D721Med (cell line): ENCODE measurements at places on chromosomes 1 and 21.

DNA sequence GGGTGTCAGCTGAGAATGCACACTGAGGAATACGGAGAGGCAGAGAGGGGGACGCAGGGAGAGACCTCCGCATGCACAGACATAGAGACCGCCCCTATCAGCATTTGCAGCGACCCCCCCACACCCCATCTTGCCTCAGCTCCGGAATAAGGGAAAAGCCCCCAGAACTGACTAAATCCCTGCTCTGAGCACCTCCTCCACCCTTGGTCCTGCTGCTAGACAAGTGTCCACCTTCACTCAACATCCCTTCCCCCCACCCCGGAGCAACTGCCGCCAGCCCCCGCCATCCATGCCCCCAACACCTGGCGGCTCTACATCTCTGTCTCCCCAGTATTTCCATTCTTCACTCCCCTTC lies 769 bp downstream of the SV2A start:
- DNase-seq: no peak

DNA sequence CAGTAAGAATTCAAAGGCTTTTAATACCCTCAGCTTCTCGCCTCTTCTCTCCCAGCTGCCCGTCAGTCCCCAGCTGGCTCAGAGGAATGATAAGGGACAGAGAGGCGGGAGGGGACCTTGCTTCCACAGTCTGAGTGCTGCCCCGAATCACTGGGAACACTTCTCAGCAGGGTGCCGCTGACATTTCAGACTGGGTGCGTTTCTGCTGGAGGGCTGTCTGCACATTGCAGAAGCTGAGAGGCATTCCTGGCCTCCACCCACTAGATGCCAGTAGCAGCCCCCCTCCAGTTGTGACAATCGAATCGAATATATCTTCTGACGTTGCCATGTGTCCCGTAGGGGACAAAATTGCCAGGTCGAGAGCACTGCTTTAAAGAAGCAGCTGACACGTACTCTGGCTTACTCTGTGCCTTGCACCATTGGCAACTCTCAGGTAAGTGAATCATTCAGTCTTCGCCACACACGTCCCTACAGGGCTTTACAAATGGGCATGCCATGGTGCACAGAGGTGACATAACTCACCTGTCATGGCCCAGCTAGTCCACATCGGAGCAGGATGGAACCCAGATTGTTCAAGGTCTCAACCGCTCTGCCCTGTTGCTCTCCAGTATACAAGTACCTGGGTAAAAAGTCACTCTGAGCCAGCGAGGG lies 23.9 kb downstream of the CTNNBIP1 start:
- DNase-seq: no peak

DNA sequence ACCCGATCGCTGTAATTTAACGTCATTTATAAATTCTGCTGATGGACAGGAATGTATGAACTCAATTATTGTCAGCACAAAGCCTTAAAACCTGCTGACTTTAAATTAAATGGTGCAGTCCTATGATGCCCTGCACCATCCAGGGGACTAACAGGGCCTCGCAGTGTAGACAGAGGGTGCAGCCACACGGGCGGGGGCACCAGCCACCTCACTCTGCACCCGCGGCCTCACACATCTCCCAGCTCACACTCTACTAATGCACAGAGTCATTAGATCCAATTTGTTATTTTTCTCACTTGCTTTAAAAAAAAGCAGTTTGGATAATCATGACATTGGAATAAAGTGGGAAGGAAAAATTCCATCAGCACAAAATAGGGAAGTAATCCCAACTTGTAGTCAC lies 49.7 kb downstream of the PROX1 start:
- no peak for DNase-seq

DNA sequence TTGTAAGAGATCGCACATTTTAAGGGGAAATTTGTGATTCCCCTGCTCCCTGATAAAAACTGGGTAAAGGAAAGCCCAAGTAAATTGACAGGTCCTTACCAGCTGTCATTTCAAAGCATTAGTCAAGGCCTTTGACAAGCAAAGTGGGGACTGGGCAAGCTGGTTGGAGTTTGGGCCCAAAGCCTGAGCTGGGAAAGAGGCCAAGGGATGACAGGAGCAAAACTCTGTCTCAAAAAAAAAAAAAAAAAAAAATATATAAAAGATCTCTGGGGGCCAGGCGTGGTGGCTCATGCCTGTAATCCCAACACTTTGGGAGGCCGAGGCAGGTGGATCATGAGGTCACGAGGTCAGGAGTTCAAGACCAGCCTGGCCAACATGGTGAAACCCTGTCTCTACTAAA lies 36.9 kb downstream of the SLC2A1 start:
- DNase-seq: no peak

GRCh38 chr21:27722095-27722494 lies 755.2 kb upstream of the ADAMTS5 start:
- no peak for DNase-seq

- DNase-seq: peak; percentile 19
These were observed 25.2 kb upstream of the SSX2IP start for GRCh38 chr1:84715342-84716019.

- DNase-seq: no peak
These were observed 5.1 kb downstream of the TNFRSF8 start for GRCh38 chr1:12067900-12068821.

- DNase-seq: no peak
These were observed 16.8 kb downstream of the YY1AP1 start for GRCh38 chr1:155671750-155672149.

DNA sequence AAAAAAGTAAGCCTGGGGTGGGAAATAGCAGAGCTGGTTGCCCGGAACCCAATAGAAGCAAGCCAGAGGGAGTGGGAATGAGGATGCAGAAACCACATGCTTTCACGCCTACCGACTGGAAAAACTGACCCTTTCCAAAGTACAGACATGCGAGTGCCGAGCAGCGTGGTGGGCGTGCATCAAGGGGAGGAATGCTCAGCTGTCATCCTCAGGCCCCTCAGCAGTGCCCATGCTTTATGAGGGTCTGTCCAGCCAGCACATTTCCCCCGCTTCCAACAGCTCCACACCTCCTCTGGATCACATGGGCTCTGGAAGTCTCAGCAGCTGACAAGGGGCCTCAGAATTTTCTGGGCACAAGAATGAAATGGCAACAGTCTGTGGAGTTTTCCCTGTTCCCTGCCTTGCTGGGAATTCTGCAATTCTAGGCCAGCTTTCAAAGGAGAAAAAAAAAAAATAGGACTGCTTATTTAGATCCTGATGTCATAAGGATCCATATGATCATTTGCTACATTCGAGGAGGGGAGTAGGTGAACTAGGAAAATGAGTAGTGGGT lies 19.1 kb upstream of the IKBKE start:
- DNase-seq: no peak

- DNase-seq: no peak
These were observed 132.0 kb downstream of the CLEC20A start for GRCh38 chr1:178364782-178365181.

DNA sequence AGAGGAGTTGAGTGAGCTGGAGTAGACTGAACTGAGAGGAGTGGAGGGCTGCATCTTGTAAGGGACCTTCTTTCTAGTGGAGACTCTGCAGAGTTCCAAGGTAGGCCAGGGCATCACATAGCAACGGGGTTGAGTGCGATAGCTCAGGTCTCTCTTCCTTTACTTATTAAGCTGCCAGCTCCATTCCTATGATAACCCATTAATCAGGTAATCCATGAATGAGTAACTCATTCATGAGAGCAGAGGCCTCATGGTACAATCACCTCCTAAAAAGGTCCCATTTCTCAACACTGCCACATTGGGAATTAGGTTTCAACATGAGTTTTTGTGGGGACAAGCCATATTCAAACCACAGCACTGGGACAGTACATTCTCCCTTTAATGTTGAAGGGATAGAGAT lies 21.3 kb downstream of the VN1R5 start:
- no peak for DNase-seq

GRCh38 chr1:23660671-23661070 lies 30.9 kb upstream of the RPL11 start:
- DNase-seq: no peak

GRCh38 chr1:7207875-7208646 lies 422.8 kb downstream of the CAMTA1 start:
- no peak for DNase-seq

GRCh38 chr1:10816743-10817369 lies 20.4 kb upstream of the CASZ1 start:
- DNase-seq: no peak

DNA sequence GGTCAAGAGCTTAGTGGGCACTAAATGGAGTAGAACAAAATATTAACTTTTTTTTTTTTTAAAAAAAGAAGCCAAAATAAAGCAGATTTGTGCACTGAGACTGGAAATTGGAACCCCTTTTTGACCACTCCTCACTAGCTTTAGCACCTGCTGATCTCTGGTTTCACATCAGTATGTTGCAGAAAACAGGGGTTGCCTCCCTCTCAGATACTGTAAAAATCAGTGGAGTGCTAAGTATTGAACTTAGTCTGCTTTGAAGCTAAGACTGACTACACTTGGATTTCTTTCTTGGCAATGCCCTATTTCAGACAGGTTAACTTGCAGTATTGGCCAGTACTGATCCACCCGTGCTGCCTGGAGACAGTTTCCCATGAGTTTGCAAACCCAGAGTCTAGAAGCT lies 2.7 kb upstream of the KIAA0040 start:
- no peak for DNase-seq

- no peak for DNase-seq
These were observed 93.4 kb downstream of the RRAGC start for GRCh38 chr1:38766125-38766524.

DNA sequence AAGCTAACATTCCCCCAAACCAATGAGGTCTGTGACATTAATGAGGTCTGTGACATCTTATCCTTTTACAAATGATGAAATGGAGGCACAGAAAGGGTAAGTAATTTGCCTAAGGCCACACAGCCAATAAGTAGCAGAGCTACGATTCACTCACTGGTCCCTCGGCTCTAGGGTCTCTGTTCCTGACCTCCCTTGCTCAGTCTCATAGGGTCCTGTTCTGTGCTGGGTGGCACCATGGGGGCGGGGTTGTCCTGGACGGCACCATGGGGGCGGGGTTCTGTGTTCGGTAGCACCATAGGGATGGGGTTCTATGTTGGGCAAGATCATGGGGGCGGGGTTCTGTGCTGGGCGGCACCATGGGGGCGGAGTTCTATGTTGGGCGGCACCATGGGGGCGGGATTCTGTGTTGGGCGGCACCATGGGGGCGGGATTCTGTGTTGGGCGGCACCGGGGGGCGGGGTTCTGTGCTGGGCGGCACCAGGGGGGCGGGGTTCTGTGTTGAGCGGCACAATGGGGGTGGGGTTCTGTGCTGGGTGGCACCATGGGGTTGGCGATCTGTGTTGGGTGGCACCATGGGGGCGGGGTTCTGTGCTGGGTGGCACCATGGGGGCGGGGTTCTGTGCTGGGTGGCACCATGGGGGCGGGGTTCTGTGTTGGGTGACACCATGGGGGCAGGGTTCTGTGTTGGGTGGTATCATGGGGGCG lies 55.6 kb downstream of the CLSTN1 start:
- DNase-seq: no peak

DNA sequence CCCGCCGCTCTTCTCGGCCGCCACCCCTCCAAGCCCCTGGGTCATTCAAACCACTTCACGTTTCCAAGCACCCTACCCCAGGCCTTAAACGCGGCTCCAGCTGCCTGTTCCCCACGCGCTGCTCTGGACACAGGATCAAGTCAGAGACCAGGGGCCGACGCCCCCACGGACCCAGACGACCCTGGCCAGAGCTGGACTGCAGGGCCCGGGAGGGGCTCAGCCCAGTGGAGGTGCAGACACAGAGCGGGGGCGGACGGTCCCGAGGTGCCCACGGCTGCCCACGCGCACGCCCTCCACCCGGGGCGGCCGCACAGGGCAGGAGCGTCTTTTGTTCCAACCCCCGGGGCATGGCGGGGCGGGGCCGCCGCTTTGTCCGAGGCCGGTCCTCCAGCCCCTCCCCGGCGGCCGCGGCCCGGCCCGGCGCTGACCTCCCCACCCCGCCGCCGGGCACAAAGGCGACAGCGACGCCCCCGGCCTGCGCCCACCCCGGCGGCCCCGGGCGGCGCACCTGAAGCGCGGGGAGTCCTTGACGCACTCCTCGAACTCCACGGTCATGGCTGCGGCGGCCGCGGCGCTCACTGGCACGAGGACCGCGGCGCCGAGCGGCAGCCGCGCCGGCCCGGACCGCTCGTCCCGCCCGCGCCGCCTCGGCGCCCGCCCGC lies 338 bp downstream of the ACAP3 start:
- DNase-seq: no peak

GRCh38 chr1:81308191-81308590 lies 492.5 kb upstream of the ADGRL2 start:
- DNase-seq: no peak
